NCI-H526 treated with DMSO at 0.1 percent for 48 hours (cell line): ENCODE measurements at places on chromosomes 5 and 9.
A peak's percentile ranks its signal among the peaks of the same experiment; 100 is the strongest.

DNA sequence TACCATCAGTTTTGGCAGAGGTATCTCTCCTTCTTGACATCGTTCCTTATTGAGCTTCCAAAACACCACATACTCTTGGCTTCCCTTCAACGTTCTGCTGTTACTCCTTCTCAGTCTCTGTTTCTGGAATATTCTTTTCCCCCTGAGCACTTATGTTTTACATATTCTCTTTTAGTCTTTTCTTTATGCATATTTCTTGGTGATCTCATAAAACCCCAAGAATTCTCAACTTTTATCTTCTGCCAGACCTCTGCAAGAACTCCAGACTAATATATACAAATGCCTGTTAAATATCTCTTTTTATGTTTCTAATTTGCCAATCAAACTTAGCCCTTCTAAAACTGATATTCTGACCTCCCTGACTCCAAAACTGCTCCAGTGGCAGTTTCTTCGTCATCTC, 453.4 kb upstream of the CTNND2 start:
- no peak for DNase-seq

DNA sequence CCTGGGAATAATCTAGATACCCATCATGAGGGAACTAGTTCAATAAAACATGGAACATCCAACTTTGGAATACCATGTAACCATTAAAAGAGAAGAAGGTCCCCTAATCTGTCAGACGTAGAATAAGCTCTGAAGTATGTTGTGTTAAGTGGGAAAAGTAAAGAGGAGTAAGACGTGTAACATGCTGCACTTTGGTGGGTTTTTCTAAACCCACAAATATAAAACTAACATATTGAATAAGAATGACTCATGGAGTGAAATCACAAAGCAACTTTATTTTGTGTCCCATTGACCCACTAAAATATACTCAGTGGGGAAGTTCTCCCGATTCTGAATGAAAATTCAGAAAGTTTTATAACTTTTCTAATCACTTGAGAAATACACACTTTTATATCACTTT, 67.9 kb upstream of the PIK3R1 start:
- no peak for DNase-seq

DNA sequence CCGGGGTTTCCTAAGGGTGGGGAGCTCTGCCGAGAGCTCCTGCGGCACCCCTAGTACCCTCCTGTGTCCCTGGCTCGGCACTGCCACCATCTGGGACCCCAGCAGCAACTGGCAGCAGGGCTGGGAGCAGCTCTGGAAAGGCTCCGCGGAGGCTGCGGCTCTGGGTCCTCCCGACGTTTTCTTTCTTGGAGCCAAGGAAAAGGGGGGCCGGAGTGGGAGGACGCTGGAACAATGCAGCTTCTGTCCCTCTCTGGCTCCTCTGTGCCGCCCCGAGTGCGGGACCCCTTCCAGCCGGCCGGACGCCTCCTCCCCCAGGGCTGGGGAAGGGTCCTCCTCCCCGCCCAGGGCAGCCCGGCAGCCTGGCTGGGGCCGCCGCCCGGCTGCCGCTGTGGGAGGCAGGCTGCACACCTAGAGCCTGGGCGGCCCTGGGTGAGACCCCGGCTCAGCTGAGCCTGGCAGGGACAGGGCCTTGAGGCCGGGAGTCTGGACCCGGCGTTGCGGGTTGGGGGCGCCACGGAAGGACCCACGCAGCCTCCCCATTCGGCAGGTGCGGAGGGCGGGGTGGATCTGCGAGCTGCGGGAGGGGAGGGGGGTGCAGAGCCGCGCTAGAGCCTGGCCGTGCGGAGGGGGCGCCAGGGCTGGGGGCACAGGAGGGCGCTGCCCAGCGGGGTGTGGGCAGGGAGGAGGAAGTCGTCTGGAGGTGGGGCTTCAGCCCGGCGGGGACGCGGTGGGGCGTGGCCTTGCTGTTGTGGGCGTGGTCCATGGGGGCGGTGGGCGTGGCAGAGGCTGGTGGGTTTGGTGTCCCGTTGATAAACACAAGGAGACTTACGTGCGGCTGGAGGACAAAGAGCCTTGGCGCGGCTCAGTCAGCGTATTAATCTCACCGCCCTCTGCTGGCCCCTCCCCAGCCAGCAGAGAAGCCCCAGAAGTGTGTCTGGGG, 15.1 kb downstream of the GPSM1 start:
- no peak for DNase-seq

DNA sequence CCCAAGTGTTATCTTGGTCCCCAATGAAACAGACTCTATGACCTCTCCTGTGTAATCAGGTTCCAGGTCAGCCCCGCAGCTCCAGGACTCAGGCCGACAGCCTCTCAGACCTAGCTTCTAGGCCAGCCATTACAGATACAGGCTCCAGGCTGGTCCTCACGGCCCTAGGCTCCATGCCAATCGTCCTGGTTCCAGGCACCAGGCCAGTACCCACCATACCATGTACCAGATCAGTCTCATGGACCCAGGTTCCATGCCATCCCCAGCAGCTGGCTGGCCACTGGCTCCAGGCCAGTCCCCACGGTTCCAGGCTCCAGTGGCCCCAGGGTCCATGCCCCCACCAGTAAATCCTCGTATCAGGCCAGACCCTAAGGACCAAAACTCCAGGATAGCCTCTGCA, 1326.6 kb upstream of the C9orf72 start:
- no peak for DNase-seq

DNA sequence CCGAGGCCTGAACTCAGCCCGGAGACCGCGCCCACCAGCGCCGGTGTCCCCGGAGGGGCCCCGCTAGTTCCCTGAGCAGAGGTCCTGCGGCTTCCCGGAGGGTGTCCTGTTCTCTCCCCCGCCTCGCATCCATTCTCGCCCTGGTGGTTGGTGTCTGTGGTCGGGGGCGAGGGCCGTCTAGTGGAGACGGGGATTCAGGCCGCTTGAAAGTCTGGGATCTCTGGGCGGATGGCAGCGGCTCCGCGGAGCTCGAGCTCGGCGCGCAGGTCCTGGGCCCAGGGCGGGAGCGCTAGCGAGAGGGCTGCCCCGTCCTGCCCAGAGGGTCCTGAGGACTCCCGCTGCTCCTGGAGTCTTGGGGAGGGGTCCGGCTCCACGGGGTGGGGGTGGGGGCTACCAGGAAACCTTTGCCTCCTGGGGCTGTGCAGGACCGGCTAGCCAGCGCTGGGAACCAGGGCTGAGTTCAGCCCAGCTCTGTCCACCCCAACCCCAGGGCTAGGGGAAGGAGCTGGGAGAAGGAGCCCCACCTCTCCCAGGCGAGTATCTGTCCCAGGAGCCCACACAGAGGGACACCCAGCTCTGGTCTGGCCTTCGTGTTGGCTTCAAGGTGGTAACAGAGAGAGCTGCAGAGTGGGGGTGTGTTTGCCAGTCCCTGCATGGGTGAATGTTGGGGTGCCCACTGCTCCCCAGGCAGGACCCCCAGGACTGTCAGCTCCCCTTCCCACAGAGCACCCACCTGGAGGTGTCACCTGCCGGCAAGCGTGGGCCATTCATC, 4.0 kb downstream of the TOR4A start:
- no peak for DNase-seq

DNA sequence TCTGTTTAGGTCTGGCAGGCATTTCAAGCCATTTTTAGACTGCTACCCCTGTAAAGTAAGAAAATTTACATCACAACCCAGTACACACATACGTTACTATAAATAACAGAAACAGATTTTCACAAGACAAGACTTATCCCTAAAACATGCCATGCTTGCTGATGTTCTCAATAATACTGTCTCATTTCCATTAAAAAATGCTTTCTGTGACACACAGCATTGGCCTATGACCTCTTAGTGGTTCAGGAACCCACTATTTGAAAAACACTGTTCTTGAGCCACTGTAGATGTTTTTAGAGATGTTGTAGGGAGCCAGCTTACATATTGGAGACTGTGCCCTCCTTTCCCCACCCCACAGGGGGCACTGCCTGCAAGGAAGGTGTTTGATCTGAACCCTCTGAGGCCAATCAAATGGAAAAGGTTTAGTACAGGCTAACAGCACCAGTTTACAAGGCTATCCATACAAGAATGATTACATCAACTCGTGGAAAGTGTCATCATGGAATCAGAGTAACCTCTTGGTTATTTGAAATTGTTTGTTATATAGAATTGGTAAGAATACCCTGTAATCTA, 30.8 kb downstream of the ZSWIM6 start:
- DNase-seq: no peak

- no peak for DNase-seq
These were observed 64.6 kb upstream of the FCN1 start for GRCh38 chr9:134982311-134982710.

GRCh38 chr5:141746395-141746794, 64.4 kb upstream of the ARAP3 start:
- DNase-seq: no peak

DNA sequence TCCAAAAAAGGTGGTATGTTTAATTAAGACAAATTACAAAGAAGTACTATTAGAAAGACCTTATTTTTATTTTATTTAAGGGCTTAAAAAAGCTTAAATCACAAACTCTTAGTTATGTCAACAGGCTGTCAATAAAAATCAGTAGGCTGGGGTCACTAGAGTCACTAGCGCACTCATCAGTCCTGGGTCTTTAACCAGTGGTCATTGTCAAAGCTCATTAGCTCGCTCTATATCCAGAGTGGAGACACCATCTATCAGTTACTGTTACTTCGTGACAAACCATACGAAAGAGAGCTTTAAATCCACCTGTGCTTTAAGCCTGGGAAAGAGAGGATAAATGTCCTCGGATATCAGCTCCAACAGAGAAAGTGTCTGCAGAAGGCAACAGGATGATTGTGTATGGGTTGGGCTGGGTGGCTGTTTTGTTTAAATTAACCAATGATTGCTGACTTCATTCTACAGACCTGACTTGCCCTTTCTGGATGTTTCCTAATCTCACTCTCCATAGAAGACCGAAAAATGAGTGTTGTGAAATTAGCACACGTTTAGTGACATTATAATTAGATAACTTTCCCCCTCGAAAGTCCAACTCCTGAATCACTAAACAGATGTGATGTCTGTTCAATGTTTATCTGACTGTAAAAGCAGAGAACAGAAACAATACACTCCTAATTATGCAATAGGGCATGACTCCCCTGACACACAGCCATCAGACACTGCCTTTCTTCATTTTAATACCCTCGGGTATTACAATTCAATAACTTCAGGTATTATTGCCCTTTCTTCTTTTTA, 123.6 kb upstream of the TNPO1 start:
- DNase-seq: no peak

- DNase-seq: no peak
These were observed 238.2 kb downstream of the CD180 start for GRCh38 chr5:66958201-66958979.

DNA sequence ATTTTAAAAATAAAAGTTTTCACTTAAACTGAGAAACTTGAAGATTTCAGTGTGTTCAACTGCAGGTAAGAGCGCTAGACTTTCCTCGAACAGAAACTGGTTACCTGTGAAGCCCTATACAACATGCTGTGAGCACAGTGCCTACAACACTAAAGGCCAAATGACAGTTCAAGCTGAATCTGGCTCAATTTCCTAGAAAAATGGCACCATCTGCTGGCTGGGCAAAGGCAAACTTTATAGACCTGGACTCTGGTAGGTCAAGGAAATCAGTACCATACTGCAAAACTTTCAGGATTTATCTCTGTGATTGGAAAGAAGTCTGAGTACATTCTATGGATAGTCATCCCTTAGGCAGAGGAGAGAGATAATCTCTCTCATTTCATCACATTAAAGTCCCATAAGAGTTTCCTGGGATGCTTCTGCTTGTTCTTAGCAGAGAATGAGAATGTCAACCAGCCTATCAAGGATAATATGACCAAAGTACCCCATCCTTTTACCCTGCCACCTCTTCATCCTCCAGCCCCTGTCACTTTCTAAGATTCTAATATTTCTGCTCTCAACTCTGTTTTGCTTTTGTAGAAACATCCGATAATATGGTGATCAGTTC, 31.8 kb upstream of the FOXB2 start:
- peak; percentile 25 for DNase-seq
